ENCODE measurements at places on chromosomes 1 and 21.

- H3K27ac ChIP-seq, result no peak overlapping the region
- H3K36me3 ChIP-seq, result no peaks in the 10 kb centered on the region
- H3K27me3 ChIP-seq, result no peaks in the 10 kb centered on the region
- peaks cover 8% of the 10 kb centered on the region for H3K4me1 ChIP-seq
These were observed 189.4 kb downstream of the PBX1 start for GRCh38 chr1:164748253-164748899.

GRCh38 chr1:94382201-94382600, 36.0 kb upstream of the ABCD3 start:
- no peak for DNase-seq
- no peak overlapping the region for H3K4me3 ChIP-seq
- H3K27ac ChIP-seq, result no peak overlapping the region
- H3K27me3 ChIP-seq, result no peaks in the 10 kb centered on the region

DNA sequence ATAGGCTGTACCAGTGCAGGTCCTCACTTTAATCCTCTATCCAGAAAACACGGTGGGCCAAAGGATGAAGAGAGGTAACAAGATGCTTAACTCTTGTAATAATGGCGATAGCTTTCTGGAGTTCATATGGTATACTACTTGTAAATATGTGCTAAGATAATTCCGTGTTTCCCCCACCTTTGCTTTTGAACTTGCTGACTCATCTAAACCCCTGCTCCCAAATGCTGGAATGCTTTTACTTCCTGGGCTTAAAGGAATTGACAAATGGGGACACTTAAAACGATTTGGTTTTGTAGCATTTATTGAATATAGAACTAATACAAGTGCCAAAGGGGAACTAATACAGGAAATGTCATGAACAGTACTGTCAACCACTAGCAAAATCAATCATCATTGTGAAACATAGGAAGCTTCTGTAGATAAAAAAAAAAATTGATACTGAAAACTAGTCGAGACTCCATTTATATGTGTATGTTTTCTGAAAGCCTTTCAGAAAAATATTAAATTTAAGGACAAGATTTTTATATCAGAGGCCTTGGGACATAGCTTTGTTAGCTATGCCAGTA, 7.0 kb downstream of the SOD1 start:
- no peak overlapping the region for H3K27ac ChIP-seq
- peaks cover 13% of the 10 kb centered on the region for H3K36me3 ChIP-seq
- DNase-seq, result no peak

GRCh38 chr1:53415432-53415831, 43.8 kb upstream of the DMRTB1 start:
- DNase-seq, result no peak
- H3K27ac ChIP-seq, result no peak overlapping the region
- no peaks in the 10 kb centered on the region for H3K4me1 ChIP-seq
- H3K36me3 ChIP-seq, result no peaks in the 10 kb centered on the region
- H3K4me3 ChIP-seq, result no peak overlapping the region

DNA sequence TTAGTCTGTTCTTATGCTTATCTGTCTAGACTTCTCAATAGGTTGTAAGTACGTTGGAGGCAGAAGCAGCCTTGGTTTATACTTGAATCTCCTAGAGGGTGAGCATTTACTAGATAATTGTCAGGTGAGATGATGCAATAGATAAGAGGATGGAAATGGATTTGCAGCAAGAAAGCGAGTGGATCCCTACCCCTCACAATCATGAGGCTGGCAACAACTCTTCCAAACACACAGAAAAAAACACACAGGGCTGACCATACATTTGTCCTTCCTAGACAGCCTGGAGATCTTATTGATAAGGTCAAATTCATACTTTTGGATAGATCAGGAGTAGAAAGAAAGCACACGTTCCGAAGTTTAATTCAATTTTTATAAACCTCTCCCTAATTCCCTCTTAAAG, 481.4 kb upstream of the CAMK1G start:
- no peak for DNase-seq
- no peaks in the 10 kb centered on the region for H3K27me3 ChIP-seq
- no peak overlapping the region for H3K27ac ChIP-seq
- no peak overlapping the region for H3K4me3 ChIP-seq
- no peaks in the 10 kb centered on the region for H3K36me3 ChIP-seq
- no peaks in the 10 kb centered on the region for H3K4me1 ChIP-seq

GRCh38 chr1:8356256-8357209, 38.6 kb downstream of the SLC45A1 start:
- no peak for DNase-seq
- no peak overlapping the region for H3K4me3 ChIP-seq
- H3K4me1 ChIP-seq, result no peaks in the 10 kb centered on the region

DNA sequence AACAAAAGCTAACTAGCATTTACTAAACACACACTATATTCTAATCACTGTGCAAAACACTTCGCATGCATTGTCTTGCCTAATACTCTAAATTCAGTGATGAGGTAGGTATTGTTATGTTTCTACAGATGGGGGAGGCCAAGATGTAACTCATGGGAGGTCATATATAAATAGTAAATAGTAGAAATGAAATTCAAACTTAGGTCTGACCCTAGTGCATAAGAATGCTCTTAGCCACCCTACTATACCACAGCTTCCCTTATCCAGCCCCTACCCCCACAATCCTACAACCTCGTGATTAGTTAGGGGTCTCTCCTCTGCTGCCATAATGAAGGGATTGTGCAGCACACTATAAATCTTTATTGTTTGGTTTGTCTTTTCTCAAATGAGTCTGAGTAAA, 3.3 kb downstream of the PFDN2 start:
- H3K36me3 ChIP-seq, result peaks cover 19% of the 10 kb centered on the region
- H3K27ac ChIP-seq, result no peak overlapping the region
- DNase-seq, result no peak
- H3K4me1 ChIP-seq, result peaks cover 12% of the 10 kb centered on the region
- H3K27me3 ChIP-seq, result no peaks in the 10 kb centered on the region

DNA sequence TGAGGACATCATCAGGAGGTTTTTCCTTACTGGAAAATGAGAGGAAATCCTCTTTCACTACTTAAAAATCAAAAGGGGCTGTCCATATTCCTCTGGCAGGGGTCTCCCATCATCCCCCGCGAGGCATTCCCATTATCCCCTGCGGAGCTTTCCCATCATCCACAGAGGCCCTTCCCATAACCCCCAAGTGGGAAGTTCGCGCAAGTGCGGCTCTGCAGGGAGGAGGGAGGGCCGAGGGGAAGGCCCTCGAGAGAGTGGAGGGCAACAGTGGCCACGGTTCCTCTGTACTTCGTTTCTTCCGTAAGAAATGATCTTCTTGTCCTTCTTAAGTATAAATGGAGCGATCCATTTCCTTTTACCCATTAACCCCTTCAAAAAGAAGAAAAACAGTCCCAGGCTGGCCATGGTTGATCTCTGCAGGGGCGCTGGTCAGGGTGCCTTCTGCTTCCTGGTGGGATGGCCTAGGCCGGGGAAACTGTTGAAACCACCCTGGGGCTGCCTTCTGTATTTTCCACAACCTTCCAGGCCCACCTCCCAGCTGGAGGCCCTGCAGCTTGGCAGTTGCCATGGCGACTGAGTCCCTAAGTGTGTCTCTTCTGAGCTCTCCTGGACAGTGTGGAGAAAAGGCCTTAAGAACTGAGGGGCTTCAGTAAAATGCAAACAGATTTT, 3.6 kb upstream of the RSPH1 start:
- no peak for DNase-seq
- H3K27ac ChIP-seq, result no peak overlapping the region
- no peak overlapping the region for H3K4me3 ChIP-seq
- no peaks in the 10 kb centered on the region for H3K27me3 ChIP-seq
- no peaks in the 10 kb centered on the region for H3K36me3 ChIP-seq

DNA sequence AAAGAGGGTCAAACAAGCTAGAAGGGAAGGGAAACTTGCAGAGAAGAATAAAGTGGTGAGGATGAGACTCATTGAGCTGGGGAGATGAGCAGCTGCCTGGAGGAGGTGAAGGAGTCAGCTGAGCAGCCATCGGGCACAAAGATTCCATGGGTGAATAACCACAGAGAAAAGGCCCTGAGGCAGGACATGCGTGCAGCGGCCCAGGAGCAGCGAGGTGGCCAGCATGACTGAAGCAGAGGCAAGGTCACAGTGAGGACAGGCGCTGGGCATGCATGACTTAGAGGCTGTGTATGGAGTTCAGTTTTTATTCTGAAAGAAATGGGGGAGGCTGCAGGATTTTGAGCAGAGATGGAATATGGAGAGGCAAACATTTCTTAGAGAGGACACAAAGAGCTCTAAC, 24.9 kb downstream of the OLFML2B start:
- no peaks in the 10 kb centered on the region for H3K27me3 ChIP-seq
- DNase-seq, result no peak
- H3K4me1 ChIP-seq, result no peaks in the 10 kb centered on the region
- peaks cover 11% of the 10 kb centered on the region for H3K36me3 ChIP-seq
- H3K4me3 ChIP-seq, result no peak overlapping the region
- H3K27ac ChIP-seq, result no peak overlapping the region

DNA sequence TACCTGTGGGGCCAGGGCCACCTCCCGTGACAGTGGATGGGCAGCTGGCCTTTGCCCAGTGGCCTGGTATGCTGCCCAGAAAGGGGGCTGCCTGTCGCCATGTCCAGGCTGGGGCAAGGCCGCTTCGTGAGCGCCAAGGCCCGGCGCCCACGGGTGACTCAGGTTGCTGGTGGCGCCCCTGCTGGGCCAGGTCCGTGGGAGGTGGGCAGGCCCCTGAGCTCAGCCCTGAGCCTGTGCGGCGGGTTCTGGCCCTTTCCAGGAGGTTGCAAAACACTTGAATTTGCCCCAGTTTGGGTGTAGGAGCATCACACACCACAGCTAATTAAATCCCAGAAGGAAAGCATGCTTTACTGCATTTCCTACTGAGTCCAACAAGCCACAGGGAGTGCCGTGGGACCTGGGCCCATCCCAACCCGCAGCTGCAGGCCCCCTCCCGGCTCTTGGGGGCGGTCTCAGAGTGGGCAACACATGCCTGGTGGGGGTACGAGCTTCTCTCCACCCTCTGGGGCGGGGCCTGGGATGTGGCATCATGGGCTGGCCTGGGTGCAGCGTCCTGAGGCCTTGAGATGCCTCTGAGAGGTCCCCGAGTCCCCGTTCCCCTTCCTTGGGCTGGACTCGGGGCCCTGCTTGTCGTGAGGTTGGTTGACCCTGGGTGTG, 159.8 kb downstream of the PEX14 start:
- no peak for DNase-seq
- H3K27me3 ChIP-seq, result no peaks in the 10 kb centered on the region
- H3K4me1 ChIP-seq, result no peaks in the 10 kb centered on the region

DNA sequence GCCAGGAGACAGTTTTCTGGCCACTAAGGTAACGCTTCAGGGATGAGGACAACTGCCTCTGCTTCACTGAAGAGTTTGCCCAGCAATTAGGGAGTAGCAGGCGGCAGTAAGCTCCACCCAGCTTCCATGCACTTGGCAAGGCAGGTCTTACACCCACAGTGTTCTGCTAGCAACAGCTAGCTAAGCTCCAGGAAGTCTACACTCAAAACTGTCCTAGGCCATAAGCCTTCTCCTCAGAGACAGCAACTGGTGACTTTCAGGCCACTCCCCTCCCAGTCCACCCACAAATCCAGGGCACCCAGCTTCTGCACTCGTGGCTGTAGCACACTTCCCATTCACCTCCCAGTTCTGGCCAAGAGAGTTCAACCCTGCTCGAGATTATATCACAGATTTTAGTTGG, 47.3 kb downstream of the KMO start:
- no peaks in the 10 kb centered on the region for H3K27me3 ChIP-seq
- no peaks in the 10 kb centered on the region for H3K4me1 ChIP-seq
- DNase-seq, result no peak
- H3K4me3 ChIP-seq, result no peak overlapping the region

DNA sequence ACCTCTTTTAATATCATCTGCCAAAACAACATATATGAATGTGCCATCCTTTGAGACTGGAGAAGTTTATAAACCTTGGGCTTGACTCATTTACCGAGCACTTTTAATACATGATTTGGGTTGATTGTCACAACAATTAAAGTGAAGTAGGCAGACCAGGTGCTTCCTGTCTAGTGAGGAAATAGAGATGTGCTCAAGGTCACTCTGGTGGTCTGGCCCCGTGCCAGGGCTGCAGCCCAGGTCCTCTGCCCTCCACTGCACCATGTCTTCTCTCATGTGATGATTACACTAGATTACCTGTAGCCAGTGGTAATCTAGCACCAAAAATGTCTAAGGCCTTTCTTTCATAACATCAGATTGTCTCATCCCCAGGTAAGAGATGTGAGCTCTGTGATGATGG, 61.8 kb upstream of the LAMC2 start:
- DNase-seq, result no peak
- peaks cover 5% of the 10 kb centered on the region for H3K36me3 ChIP-seq
- H3K4me3 ChIP-seq, result no peak overlapping the region
- peak overlapping the region; percentile 41 for H3K27ac ChIP-seq

GRCh38 chr1:100443811-100444571, 91.7 kb downstream of the CDC14A start:
- H3K36me3 ChIP-seq, result peaks cover 2% of the 10 kb centered on the region
- H3K27me3 ChIP-seq, result no peaks in the 10 kb centered on the region
- H3K4me1 ChIP-seq, result peaks cover 14% of the 10 kb centered on the region
- H3K4me3 ChIP-seq, result no peak overlapping the region
- no peak for DNase-seq

GRCh38 chr1:52937433-52938182, 10.5 kb downstream of the SCP2 start:
- H3K27ac ChIP-seq, result no peak overlapping the region
- DNase-seq, result no peak
- no peaks in the 10 kb centered on the region for H3K36me3 ChIP-seq
- H3K4me1 ChIP-seq, result no peaks in the 10 kb centered on the region
- no peak overlapping the region for H3K4me3 ChIP-seq

DNA sequence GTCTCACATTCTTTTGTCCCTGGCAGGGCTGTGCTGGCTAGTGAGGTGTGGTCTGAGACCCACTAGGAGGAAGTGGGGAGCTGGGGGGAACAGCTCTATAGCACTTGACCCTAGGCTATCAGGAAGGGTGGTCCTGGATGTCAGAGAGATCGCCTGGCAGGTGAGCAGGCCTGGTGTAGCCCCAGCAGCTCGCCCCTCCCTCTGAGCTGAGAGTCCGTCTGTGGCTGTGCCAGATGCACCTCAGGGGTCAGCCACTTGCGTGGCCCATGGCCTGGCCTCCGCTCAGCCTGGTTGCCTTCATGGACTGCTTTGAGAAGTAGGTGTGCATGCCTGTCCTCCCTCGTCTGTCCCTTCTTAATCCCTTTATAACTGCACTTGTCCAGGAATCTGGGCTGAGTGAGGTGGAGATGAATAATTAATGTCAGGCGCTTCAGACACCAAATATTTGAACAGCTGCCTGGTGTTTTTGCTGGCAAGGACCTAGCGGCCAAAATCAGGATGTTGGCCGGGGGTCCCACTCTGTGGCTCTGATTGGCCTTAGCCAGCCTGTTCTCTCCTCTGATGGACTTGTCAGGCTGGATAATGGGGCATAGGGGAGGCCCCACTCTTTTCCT, 30.5 kb downstream of the TMEM53 start:
- peaks cover 22% of the 10 kb centered on the region for H3K4me1 ChIP-seq
- H3K4me3 ChIP-seq, result no peak overlapping the region
- H3K27ac ChIP-seq, result no peak overlapping the region
- H3K36me3 ChIP-seq, result peaks cover 23% of the 10 kb centered on the region
- H3K27me3 ChIP-seq, result no peaks in the 10 kb centered on the region
- no peak for DNase-seq

GRCh38 chr1:103461161-103462105, 64.1 kb upstream of the RNPC3 start:
- no peak overlapping the region for H3K4me3 ChIP-seq
- H3K27me3 ChIP-seq, result no peaks in the 10 kb centered on the region
- no peak overlapping the region for H3K27ac ChIP-seq
- no peaks in the 10 kb centered on the region for H3K4me1 ChIP-seq
- DNase-seq, result peak; percentile 1
- no peaks in the 10 kb centered on the region for H3K36me3 ChIP-seq

Data from small intestine (tissue), 16 donors.